Stimulated activated CD8-positive, alpha-beta memory T cell treated with anti-CD3 and anti-CD28 coated beads, Interleukin-7, amount 100 ng/mL, for 1 hour (primary cell): ENCODE measurements at places on chromosomes 5 and 9.

DNA sequence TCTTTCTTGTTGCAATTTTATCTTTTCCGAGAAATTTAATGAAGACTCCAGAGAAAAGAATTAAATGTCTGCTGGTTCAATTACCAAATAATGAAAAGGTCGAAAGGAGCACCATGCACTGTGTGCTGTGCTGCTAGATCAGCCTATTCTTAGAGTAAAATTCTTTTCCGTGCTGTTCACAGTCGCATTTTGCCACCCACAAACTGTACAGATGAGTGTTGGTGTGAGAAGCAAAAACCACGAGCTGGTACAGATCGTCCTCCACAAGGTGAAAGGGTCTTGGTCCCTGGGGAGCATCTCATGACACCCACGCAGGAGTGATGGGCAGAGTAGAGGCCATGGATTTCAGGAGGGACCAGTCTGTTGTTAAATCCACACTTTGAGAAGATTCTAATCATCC, 143.8 kb upstream of the PUM3 start:
- DNase-seq: no peak

- DNase-seq: no peak
These were observed 356.8 kb downstream of the SPOCK1 start for GRCh38 chr5:137142346-137142745.

DNA sequence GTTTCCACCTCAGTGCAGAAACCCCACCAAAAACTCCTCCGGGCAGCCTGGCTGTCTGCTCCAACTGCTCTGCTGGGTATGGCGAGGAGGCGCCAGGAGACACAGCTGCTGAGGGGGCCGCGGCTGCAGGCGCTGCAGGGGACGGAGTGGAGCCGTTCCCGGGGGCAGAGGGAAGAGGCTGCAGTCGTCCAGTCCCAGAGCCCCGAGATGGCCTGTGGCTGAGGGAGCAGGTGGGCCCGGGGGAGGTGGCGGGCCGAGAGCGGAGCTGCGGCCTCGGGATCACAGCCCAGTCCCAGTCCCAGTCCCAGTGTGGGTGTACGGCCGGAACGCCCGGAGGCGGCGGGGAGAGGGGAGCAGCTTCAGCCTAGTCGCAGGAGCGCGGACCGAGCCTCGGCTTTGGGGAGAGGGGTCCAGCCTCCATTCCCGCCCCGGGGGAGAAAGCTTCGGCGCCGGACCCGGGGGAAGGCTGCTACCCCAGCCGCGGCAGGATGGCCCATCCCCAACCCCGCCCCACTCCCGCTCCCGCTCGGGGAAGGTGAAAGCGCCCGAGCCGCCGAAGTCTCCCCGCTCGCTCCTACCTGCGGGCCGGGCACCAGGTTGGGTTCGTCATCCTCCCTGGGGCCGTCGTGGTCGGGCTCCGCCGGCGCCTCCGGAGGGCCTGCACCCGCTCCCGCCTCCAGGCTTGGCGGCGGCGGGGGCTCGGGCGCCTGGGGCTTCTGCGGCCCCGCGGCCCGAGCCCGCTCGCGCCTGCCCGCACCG, 513 bp downstream of the FAM193B start:
- DNase-seq: no peak

DNA sequence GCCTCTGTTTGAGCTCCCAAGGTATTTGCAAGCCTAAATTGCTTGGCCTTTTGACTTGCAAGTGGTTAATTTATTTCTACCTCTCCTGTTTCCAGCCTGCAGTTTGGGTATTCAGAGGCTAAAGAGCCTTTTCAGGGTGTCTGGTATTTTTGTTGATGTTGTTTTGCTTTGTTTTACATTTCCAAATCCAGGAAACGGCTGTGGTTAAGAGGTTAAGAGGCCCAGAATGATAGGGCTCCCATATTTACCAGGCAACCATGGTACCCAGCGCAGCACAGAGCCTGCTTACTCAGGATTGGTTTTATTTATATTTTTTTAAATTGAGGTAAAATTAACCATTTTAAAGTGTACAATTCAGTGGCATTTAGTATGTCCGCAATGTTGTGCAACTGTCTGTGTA, 92.1 kb downstream of the PDZD2 start:
- DNase-seq: no peak

DNA sequence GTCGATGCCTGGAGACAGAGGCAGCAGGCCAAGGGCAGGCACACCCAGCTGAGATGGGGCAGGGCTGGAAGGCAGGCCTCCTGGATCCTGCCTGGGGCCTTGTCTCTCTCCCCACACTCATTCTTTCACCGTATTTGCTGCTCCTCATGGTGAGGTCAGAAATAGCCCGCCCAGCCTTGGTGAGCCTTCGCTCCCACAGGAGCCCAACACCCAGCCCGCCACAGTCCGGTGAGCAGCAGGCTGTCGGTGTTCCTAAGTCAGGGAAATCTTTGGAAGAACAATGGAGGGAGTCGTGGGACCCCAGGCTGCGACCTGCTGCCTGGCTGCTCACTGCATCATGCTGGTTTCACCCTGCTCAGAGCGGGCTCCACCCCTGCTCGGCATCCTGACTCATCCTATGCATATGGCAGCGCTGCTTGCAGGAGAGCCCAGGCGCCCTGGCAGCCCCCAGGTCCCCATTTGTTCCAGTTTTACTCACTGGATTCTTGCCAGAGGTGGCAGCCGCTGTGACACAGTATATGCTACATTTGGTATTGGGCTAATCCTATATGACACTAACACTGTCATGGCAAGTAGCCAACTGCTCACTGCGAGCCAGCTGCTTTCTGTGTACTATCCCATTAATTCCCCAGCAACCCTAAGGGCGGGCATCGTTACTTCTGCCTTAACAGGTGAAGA, 53.2 kb upstream of the NCS1 start:
- DNase-seq: no peak

- no peak for DNase-seq
These were observed 30.8 kb upstream of the ACOT12 start for GRCh38 chr5:81424728-81425127.

DNA sequence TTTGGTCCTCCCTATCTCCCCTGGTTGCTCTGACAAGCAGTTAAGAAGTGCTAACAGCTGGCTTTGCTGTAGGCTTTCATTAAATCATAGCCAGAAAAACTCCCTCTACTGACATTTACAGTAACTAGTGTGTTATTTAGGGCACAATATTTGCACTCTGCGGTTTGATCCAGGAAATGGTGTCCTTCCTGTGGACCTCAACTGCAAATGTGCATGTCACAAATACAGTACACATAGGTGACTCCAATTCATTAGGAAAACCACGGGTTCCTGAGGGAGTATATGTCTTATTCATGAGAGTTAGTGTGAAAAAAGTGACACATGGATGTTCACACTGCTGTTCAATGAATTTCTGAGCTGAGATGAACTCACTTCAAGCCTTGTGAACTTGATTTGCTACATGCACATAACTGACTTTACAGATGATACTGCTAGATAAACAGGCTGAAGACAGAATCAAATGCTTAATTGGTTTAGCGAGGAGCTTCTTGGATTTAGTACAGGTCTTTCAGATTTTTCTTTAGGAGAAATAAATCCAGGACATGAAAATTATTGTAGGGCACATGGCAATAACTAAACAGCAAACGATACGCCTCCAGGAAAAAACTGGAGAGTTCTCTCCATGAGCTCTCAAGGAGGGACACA, 281.5 kb downstream of the EFNA5 start:
- DNase-seq: no peak

DNA sequence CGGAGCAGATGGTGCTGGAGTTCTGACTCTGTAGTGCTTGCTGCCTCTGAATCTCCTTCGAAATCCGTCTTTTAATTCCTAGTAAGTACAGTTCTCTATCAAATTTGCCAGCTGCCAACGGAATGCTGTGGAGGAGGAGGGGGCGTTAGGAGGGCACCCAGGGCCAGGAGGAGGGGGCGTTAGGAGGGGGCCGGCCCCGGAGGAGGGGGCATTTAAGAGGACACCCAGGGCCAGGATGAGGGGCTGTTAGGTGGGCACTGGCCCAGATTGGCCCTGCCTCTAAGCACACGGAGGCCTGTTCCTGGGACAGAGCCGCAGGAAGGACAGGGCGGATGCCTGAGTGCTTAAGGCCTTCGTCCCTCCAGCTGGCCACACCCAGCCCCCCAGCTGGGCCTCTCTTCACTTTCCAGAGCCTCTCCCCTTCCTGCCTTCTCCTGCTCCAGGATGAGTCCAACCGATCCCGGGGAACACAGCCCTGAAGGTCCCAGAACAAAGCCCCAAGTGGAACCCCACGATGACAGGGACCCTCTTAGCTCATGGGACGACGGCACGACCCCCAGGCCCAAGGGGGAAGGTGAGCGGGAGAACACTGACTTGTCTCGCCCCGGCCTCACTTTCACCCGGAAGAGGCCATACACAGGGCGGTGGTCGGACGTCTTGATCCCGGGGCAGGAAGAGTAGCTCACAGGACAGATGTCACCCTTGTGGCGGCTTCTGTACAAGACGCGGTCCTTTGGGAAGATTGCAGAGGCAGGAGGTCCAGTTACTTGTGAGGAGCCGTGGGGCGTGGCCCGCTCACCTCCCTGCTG, 9.8 kb downstream of the INPP5E start:
- no peak for DNase-seq

DNA sequence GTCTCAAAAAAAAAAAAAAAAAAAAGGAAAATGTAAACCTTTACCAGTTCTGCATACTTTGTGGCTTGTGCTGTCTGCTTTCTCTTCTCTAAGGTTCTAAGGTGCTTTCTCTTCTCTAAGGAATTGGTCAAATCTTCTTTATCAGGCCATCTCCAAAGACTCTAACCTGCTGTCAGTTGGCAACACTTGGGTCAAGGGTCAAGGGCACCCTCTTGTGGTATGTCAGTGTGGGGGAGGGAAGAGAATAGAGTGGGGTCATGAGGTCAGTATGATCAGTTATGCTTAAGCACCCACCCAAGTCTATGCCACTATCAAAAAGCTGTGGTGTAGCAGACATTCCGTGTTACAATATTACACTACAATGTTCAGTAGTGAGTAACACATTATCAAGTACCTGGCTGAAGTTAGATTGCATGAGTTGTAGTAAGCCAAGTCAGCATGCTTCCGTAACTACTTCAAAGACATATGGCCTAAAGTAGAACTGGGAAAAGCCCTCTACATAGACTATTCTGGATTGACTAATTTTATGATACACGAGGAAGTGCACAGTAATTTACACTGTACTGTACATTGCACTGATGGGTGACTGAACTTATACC, 25.0 kb upstream of the CCL28 start:
- no peak for DNase-seq

- no peak for DNase-seq
These were observed 225.3 kb downstream of the NTRK2 start for GRCh38 chr9:84894859-84895258.

GRCh38 chr9:34652602-34653000, 616 bp downstream of the IL11RA start:
- no peak for DNase-seq

- DNase-seq: no peak
These were observed 12.7 kb upstream of the ZCCHC7 start for GRCh38 chr9:37107701-37108100.

- DNase-seq: no peak
These were observed 47.1 kb upstream of the CTSL start for GRCh38 chr9:87678650-87679355.

GRCh38 chr9:96638606-96639364, 16.3 kb downstream of the PRXL2C start:
- DNase-seq: no peak

DNA sequence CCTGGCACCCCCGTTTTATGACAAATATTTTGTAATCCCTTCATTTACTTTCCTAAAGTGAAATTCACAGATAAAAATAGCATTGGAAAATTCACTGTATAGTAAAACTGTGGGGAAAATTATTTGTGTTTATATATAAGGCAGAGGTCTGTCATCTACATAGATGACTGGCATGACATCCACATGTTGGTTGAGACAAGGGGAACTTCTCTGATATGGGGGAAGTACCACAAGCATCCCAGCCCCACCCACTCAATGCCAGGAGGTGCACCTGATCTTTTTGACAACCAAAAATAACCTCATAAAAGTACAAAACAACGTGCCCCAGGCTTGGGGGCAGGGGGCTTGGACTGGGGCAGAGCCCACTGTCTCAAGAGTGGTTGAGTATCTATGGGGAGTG, 6.3 kb upstream of the TDRD7 start:
- no peak for DNase-seq

GRCh38 chr5:131758520-131758900, 38.3 kb downstream of the FNIP1 start:
- DNase-seq: no peak

DNA sequence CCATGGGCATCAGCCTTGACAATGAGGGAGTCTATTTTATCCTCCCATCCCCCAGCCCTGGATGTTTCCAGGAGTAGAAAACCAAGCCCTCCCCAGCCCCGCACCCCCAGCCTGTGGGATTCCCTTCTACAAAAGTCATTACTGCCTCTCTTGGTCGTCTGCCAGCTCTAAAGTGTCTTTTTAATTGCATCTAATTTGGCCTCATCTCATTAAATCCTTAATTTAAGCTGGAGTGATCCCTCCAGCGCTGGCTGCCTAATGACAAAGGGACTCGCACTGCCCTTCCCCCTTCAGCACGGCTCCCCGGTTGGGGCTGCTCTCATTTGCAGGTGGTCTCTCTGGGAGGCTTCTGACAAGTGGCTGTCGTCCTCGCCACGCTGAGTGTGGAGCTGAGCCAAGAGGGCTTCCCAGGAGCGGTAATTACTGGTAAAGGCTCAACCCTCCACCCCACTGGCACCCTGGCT, 107.9 kb upstream of the ALDH1B1 start:
- no peak for DNase-seq

- no peak for DNase-seq
These were observed 24.2 kb downstream of the NMRK1 start for GRCh38 chr9:75063556-75064305.

DNA sequence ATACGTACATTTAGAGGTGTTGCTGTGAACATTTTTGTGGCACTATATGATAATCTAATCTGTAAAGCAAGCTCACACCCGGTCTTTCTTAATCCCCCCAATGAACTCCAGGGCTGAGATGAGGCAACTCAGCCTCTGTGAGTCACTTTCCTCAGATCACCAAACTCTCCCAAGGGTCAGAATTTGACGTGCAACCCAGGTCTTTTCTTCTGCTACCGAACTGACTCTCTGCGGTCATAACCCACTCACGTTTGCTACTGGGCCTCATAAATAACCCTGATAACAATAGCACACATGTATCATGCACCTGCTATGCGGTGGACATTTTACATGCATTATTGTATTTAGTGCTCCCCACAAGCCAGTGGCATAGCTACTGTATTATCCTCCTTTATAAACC, 153.1 kb downstream of the DROSHA start:
- DNase-seq: no peak
